NCI-H1436 (cell line): ENCODE measurements at places on chromosomes 16 and 17.

- peak; percentile 80 for DNase-seq
These were observed 61.6 kb downstream of the RGS9 start for GRCh38 chr17:65198653-65199382.

- DNase-seq, result peak; percentile 92
These were observed at the start of gene RPL19 for GRCh38 chr17:39200070-39200879. Gene RPL19 (plus strand): TSS chr17:39200283. CDS start chr17:39200345, 62 bp downstream.

- no peak for DNase-seq
These were observed 95.2 kb upstream of the CIBAR2 start for GRCh38 chr16:85207357-85207921.

- no peak for DNase-seq
These were observed 96.4 kb upstream of the SHISA6 start for GRCh38 chr17:11144358-11145233.

DNA sequence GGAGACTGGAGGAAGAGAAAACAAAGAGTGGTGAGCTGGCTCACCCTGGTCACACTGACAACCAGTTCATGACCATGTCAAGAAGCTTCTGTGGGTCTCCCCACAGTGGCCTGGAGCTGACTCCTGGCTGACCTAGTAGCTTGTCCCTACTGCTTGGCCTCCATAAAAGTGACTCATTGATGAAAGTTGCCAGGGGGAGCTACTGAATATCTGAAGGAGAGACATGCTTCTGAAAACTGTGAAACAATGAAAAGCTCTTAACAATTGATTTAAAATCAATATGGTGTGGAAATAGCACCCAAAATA lies 22.0 kb downstream of the SMPD3 start:
- no peak for DNase-seq

DNA sequence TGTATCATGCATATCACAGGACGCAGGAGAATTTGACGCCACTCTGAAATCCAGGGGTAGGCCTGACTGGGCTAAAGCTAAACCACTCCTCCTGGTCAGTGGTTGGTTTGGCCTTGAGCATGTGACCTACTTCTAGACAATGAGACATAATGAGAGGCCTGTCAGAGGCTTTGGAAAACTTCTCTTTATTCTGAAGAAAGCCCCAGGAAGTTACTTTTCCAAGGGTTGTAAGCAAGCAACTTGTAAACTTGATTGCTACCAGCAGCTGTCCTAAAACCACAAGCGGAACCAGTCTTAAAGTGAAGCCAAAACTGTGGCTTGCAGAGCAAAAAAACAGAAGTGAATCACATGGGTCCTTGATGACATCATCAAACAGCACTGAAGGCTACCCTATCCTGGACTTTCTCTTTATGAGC lies 138.2 kb upstream of the COX10 start:
- DNase-seq, result no peak

DNA sequence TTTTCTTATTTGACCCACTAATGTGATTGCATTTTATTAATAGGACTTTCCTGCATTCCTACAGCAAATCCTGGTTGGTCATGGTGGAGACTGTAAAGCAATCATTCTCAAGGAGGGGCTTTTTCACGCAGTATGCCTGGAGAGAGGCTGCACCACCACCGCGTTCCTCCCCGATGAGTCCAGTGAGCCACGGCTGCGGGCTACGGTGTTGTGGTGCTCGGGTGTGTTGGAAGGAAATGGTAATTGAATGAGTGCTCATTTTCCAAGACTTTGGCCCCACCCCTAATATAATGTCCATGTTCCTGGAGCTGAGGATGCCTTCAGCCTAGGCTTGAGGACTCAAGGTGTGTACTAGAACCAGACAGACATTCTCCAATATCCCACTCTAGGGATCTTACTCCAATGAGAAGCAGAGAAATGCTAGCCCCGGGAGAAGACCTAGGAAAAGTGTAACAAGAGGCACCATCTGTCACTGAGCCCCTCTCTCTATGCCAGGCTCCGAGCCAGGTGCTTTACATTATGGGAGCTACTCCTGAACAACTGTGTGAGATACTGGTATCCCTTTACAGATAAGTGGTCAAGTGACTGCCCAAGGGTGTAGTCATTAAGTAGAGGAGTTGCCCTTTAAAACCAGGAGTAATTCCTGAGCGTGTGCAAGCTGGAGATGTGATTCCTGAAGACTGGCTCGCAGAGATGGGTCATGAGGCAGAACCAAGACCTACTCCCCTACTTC lies 39.4 kb downstream of the HEATR6 start:
- DNase-seq, result no peak

- no peak for DNase-seq
These were observed 247.3 kb downstream of the GRIN2A start for GRCh38 chr16:9934723-9935508.

- DNase-seq, result no peak
These were observed 128.0 kb upstream of the SDK2 start for GRCh38 chr17:73772107-73772705.

- no peak for DNase-seq
These were observed 30.5 kb downstream of the PLCG2 start for GRCh38 chr16:81809567-81809966.

DNA sequence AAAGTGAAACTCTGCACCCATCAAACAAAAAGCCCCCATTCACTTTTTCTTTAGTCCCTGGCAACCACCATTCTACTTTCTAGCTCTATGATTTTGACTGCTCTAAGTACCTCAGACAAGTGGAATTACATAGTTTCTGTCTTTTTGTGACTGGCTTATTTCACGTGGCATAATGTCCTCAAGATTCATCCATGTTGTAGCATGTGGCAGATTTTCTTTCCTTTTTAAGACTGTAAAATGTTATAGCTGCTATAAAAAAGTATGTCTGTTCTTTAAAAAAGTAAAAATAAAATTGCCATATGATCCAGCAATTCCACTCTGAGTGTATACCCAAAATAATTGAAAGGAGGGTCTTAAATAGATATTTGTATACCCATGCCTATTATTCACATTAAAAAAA lies 429.7 kb downstream of the CDH8 start:
- DNase-seq, result no peak

- DNase-seq, result peak; percentile 4
These were observed 22.2 kb downstream of the ITGAL start for GRCh38 chr16:30494709-30495108.

DNA sequence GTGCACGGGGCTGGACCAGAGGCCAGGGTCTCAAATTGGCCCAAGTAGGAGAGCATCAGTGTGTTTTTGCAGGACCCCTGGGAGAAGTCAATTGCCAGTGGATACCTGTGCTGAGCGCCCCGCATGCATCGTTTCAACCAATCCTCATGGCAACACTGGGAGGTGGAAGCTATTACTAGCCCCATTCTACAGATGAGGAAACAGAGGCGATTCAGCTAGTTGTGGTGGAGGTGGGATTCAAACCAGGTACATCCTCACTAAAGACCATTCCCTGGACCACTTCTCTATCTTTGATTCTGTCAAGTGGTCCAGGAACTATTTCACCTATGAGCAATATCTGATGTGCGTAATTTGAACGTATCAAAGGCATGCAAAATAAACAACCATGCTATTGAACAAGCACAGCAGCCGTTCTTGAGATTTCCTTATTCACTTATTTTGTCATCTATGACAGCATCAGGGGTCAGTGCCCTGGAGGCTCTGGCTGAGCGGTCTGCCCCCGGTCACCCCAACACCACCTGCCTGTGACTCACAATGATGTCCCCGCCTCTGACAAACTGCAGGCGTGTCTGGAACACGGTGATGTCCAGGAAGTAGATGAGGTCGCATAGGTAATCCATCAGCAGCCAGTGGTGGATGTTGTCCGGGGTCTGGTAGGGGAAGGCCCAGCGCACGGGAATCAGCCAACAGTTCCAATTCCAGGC lies 54.0 kb downstream of the CNGB1 start:
- DNase-seq, result no peak

DNA sequence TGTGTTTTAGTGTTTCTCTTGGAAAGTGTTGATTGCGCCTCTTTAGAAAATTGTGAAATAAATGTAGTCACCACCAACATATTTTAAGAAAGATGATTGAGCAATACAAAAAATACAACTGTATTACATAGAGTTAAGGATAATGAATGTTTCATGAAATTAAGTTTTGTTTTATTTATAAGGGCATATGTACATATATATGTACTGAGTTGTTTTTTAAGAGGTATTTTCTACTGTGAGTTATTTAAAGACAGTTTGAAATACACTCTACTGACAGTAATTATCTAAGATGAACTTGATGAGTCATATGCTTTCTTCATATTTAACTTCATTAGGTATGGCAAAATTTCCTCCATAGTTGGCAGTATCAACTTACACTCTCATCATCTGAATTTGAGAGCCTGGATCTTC lies 411.7 kb downstream of the HS3ST3B1 start:
- no peak for DNase-seq

DNA sequence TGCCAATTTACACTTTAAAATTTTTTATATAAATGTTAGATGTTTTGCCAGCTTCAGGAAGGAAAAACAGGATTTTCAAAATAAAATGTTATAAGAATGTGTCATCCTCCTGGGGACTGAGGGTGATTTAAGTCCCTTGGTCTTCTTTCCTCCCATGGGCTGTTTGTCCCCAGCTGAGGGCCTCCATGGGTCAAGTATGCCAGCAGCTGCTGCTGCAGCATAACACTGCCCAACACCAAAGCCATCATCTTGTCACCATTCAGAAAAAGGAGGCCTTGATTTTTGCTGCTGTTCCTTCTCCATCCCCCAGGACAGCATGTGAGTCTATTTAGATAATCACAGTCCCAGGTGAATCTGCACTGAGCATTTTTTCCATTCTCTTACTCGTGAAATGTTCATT lies 188.5 kb downstream of the LGALS9B start:
- DNase-seq, result no peak

- peak; percentile 36 for DNase-seq
These were observed 3.3 kb downstream of the CDK5R1 start for GRCh38 chr17:32490101-32490482.

DNA sequence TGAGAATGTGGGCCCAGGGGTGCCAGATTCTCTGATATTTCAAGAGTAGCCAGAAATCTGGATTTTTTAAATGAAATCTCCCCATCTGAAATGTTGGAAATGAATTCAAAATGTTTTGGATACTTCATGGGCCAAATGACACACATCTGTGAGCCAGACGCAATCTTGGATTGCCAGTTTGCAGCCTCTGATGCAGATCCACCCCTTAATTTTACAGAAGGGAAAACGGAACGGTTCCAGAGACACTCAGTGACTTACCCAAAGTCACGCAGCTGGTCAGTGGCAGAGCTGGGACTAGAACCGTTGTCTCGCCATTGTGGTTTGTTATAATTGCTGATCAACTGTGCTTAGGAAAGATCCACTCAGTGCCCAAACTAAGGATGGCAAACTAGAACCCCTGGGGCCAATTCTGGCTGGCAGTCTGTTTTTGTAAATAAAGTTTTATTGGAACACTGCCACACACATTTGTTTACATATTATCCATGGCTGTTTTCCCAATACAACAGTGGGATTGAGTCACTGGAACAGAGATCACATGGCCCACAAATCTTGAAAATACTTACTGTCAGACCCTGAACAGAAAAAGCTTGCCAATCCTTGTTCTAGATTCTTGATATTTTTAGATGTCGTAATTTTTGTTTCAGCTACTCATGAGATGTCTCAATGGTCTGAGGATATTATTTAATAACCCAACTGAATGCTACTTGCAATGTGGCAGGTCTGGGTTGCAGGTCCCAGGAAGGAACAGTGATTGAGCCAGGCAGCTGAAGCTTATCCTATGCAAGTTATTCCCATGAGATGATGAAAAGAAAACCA lies 143.8 kb downstream of the AXIN2 start:
- no peak for DNase-seq

- no peak for DNase-seq
These were observed 19.6 kb upstream of the APPBP2 start for GRCh38 chr17:60545465-60546191.

GRCh38 chr17:63961355-63962212 lies 11.1 kb downstream of the SCN4A start:
- DNase-seq, result no peak

- no peak for DNase-seq
These were observed 44.3 kb downstream of the TRAF4 start for GRCh38 chr17:28788100-28788499.

- no peak for DNase-seq
These were observed 2.2 kb downstream of the LASP1 start for GRCh38 chr17:38872027-38872511.

- no peak for DNase-seq
These were observed 9.3 kb upstream of the CARD14 start for GRCh38 chr17:80160536-80160935.

- no peak for DNase-seq
These were observed 8.6 kb upstream of the ACSF3 start for GRCh38 chr16:89084814-89085612.

DNA sequence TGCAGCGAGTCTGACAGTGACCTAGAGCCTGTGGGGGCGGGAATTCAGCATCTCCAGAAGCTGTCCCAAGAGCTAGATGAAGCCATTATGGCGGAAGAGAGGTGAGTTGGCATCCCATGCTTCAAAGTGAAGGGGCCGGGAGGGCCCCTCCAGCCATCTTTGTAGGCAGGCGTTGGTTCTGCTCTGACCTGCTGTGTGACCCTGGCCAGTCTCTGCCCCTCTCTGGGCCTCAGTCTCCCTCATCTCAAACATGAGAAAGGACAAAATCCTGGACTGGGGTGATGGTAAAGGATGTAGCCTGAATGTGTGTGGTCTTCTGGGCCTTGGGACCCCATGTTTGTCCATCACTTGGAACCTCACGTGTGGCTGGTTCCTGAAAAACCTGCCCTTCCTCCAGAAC lies 5.1 kb downstream of the PIMREG start:
- no peak for DNase-seq
